ENCODE measurements at places on chromosomes 16 and 17.

GRCh38 chr16:64469906-64470702 is 651.8 kb downstream of the CDH11 start:
- no peak for DNase-seq

DNA sequence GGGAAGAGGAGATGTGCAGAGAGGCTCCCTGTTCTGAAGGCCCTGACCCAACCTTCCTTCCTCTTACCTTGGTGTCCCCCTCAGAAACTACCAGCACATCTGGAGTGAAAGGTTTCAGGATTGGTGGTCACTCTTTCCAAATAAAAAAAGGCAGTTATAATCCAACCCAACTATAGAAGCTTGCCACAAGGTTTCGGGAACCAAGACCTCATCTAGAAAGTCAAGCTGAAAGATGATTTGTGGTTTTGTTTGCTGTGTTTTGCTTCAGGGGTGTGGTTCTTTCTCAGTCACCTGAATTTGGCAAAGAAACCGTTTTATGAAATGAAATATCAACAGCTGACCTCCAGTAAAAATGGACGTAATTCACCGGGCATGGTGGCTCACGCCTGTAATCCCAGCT is 19.3 kb downstream of the SHMT1 start:
- DNase-seq: no peak

DNA sequence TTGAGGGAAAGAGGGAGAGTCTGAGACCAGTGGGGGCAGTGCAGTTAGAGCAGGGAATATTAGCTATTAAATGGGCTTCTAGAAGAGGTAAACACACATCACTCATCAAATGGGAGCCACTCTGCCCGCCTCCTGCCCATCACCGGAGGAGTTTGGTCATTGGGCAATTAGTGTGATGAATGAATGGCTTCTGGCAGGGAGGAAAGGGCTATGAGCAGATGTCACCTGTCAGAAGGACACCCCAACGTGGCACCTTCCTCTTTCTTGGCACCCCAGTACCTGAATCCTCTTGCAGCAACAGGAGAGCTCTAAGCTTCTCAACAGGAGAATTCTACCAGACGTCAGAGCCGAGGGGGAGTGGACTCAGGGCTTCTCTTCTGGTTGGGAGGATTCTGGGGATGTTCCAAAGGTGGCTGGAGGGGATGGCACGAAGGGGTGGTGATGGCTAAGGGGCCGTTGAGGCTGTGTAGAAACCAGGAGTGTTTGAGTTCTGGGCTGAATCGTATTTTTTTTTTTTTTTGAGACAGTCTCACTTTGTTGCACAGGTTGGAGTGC is 11.0 kb downstream of the C1QTNF1 start:
- DNase-seq: no peak

GRCh38 chr17:55168958-55169687 is 95.6 kb upstream of the HLF start:
- no peak for DNase-seq

GRCh38 chr17:77772899-77773358 is 185.6 kb upstream of the TNRC6C start:
- DNase-seq: no peak

DNA sequence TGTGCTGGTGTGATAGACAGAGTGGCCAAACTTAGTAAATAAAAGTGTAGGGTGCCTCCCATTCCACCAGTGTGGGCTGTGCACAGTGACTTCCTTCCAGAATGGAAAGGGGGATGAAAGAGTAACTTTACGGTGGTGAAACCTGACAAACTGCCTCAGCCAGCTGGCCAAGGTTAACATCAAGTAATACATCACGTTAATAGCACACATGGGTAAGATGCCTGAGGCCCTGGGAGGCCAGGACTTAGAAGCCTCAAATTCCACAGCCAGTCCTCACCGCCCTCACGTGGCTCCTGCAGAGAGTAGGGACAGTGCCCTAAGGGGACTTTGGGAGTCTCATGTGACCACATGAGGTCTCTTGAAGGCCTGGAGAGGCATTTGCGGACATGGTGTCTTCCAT is 14.1 kb downstream of the RMI2 start:
- DNase-seq: no peak

- DNase-seq: no peak
These were observed 61.5 kb upstream of the B4GALNT2 start for GRCh38 chr17:49071106-49071505.

DNA sequence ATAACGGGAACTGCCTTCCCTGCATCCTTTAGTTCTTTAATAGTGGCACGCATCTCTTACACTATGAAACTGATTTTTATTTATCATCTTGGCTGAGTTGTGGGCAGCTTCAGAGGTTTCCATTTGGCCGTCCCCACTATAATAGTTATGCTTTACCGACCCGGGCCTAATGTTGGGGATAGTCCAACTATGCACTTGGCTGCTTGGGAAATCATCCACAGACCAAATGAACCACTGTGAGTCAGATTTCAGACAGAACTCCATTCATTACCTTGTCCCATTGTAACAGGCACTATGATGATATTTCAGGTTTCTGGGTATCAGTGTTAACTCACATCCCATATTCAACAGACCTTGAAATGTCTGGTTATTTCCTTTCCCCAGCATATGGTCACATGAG is 6.1 kb upstream of the SLFN5 start:
- no peak for DNase-seq

GRCh38 chr16:19912455-19913339 is 28.0 kb upstream of the GPRC5B start:
- DNase-seq: no peak

GRCh38 chr17:45971698-45972141 is 27.3 kb upstream of the STH start:
- DNase-seq: no peak
